ENCODE measurements at places on chromosomes 6 and 20.
A peak's percentile ranks its signal among the peaks of the same experiment; 100 is the strongest.

GRCh38 chr20:33490023-33490933 is at the start of gene CBFA2T2:
Gene CBFA2T2 (plus strand): TSS chr20:33490096. CDS start chr20:33490268, 172 bp downstream.
- DNase-seq, result no peak

DNA sequence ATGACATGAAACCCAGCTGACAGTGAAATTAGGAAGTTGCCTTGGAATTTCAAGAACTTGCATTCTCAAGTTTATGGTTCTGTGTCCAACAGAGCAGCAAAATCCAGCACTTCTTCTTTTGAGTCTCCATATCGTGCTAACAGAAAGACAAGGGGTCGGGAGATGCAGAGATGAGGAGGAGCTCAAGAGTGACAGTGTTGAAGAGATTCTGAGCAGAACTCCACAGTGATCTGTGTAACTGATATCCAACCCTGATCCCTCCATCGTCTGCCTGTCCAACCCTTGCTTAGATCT is 21.2 kb upstream of the BTN1A1 start:
- DNase-seq, result no peak

- no peak for DNase-seq
Measured at GRCh38 chr20:48292806-48293205, 507.5 kb upstream of the SULF2 start.

DNA sequence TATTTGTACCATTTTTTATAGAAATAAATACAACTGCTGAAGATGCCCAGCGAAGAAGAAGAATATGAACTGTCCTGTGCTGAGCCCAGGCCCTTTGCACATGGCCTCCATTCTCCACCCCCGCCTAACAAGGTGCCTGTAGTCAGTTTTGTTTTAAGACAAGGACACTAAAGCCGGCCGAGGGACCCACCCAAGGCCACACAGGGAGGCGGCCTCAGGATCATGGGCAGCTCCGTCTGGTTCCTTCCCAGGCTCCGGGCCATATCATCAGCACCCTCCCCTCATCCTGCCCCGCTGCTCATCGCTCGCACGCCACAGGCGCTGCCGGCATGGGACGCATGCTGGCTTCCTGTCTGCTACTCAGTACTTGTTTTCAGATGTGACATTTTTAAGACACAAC is 21.3 kb downstream of the PSMG4 start:
- DNase-seq, result no peak

GRCh38 chr20:41639630-41640029 is 21.5 kb upstream of the CHD6 start:
- no peak for DNase-seq

- DNase-seq, result no peak
Measured at GRCh38 chr6:95087394-95088097, 489.8 kb upstream of the MANEA start.

GRCh38 chr6:81859884-81860283 is 107.4 kb upstream of the TENT5A start:
- no peak for DNase-seq

DNA sequence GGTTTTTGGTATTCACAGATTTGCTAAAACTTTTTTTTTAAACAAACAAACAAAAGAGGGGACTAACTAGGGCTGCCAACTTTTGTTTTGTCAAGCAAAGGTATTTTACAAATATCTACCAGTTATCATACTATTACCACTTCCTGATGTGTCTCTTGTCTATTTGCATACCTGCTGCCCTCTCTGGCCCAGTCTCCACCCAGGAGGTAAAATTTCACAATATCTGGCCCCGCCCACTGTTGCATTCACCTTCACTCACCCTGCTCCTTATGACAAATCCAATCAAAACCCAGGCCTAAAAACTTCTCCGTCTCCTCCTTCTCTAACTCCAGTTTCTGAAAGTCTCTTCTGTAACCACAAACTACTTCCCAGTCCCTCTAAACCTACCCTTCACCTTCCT is 82.2 kb downstream of the TRERF1 start:
- DNase-seq, result no peak

GRCh38 chr6:109579361-109579760 is 96.3 kb upstream of the ZBTB24 start:
- no peak for DNase-seq

DNA sequence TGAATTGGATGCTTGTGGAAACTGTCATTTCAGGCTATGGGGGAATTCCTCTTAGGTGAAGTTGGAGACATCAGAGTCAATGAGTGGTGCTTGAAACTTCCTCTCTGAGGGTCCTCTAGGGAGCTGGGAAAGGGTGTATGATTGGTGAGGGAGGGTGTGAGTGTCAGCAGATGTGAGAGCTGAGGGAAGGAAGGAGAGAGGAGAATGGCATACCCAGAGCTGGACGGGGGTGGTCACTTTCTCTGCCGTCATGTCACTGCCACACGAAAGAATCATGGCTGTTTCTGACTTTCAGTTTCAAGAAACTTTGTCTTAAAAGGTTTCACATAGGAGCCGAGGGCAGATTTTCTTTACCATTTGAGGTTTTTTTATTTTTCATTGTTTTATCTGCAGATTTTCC is 50.3 kb downstream of the DEK start:
- no peak for DNase-seq

DNA sequence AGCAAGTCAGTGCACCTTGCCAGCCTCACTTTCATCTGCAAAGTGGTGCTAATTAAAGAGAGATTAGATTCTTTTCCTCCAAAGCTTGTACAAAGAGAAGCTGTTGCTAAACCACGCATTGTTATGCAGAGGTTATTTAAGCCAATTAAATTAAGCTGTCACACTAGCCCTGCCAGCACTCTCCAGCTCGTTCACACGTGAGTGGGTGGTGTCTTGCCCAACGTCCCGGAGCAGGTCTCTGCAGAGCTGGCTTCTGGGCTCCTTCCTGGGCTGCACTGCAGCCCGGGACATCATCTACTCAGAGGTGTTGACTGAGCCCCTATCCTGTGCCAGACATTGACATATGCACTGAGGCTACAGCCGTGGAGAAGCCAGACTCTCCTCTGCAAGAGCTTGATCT is 401.6 kb upstream of the SULF2 start:
- DNase-seq, result no peak

DNA sequence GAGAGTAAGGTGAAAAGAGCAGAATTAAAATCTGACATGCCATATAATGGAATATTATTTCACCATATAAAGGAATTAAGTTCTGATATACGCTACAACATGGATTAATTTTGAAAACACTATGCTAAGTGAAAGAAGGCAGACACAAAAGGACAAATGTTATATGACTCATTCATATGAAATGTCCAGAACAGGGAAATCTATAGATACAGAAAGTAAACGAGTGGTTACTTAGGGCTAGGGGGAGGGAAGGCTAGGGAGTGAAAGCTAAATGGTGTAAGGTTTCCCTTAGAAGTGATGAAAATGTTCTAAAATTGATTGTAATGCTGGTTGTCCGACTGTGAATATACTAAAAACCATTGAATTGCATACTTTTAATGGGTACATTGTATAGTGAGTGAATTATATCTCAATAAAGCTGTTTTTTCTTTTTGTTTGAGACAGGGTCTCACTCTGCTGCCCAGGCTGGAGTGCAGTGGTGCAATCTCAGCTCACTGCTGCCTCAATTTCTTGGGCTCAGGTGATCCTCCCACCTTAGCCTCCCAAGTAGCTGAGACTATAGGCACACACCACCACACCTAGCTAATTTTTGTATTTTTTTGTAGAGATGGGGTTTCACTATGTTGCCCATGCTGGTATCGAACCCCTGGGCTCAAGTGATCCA is 8.2 kb downstream of the PRPH2 start:
- DNase-seq, result no peak

DNA sequence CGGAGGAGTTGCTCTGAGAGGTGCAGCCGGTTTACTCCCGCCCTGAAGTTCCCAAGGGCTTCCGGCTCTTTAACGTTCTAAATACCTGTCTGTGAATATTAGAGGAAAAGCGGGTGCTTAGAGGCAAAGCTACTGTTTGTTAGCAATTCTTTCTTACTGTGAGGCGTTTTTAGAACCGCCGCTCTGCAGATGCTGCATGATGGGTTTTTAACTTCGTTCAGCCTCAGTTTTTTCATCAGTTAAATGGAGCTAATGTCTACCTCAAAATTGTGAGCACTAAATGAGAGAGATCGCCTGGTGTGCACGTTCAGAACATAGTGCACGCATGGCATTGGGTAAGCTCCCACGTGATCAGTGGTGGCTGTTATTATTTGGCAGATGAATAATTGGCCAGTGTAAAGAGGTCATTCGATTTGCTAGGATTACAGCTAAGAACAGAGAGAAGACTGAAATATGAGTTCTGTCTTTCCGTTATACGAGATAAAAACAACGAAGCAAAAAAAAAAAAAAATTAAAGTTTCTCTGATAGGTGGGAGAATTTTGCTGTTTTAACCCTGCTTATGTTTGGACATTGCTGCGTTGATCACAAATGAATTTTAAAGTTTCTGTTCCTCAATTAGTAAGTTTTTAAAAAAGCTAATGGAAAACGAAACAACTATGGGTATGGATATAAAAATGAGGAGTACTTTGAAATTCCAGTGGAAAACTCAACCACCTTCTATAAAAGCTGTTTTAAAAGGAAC is 660 bp upstream of the TFB1M start:
- peak; percentile 61 for DNase-seq

DNA sequence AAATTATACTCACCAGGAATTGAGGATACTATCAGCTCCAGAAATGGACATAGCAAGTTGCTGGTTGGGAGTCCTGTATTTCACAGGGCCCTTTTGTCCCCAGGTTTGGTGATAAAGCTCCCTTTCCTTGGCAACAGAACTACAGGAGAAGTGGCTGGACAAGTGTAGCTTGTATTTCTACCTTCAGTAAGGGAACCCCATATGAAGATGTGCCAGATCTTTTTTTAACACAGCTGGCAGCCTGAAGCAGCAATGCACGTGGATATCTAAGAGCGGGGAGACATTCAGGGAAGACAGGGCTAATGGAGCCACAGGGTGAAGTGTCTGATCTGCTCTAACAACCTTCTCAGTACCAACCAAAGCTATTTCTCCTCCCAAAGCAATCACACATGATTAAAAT is 373.9 kb upstream of the ID4 start:
- DNase-seq, result no peak

DNA sequence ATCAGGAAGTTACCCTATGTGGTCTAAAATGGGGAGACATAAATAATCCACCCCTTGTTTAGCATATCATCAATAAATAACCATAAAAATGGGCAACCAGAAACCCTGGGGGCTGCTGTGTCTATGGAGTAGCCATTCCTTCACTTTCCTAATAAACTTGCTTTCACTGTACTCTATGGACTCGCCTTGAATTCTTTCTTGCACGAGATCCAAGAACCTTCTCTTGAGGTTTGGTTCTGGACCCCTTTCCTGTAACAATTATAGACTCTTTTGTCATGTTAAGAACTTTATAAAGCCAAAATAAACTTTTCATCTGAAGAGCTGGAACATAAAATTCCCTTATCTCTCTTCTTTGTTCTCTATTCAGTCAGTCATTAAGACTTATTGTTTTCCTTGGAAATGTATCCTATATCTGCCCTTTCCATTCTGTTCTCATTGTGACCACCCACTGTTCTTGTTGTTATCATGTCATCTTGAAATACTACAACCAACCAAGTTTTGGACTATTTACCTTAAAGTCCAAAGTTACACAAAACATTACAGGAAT is 29.3 kb upstream of the ZBTB24 start:
- no peak for DNase-seq

GRCh38 chr20:41769592-41770018 is 151.4 kb upstream of the CHD6 start:
- no peak for DNase-seq

DNA sequence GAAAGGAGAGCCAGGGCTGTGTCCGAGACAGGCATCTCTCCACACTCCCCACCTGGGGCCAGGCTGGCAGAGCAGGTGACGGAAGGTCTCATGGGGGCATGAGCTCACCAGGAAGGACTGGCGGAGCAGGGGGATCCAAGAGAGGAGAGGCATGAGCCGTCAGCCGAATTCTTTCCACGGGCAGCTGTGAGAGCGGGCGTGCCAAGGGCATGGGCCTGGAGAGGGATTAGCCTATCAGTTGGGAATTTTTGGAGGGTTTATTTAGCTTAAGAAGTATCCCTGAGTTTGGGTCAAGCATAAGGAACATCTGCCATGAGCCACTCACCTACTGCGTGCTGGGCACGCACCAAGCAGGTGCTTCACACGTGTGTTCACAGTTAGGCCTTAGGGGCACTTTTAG is 60.2 kb upstream of the ZNFX1 start:
- DNase-seq, result no peak

DNA sequence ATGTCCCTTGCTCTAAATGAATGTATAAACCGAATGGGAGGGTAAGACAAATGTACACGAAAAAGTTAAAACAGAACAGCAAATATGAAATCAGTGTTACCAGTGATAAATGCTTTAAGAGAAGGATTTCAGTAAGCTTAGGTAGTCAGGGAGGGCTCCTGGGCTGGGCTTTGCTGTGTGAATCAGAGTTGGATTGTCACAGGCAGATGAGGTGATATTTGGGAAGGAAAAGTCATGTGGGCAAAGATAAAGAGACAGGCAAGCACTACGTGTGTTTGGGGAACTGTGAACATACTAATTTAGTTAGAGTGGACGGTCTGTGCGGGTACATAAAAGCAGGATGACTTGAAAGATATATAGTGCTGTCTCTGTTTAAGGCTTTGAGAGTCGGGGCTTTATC is 114.8 kb downstream of the CRYBG1 start:
- DNase-seq, result no peak

- DNase-seq, result no peak
Measured at GRCh38 chr6:3937438-3937837, 88.3 kb downstream of the FAM50B start.

DNA sequence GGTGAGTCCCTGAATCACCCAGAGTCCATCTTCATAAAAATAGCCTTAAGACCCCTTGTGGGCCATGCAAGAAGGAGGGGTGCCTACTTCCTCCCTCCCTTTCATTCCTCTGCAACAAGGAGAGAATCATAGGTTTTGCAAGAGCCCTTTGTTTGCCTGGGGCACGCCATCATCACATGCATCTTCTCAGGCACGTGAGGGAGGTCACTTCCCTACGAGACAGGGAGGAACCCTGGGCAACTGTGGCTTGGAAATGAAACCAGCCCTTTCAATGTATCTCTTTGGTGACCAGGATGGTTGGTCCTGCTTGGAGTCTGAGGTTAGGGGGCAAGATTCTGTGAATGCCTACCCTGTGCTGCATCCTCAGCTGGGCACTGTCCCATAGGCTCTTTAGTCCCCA is 194.8 kb downstream of the MAFB start:
- DNase-seq, result no peak

- DNase-seq, result no peak
Measured at GRCh38 chr6:44564906-44565524, 177.5 kb downstream of the CDC5L start.

Data from activated naive CD4-positive, alpha-beta T cell treated with anti-CD3 and anti-CD28 coated beads, Interleukin-2, amount 50 U/mL, for 16 hours (primary cell).